T-helper 9 cell (primary cell): ENCODE measurements at places on chromosomes 1 and 21.

DNA sequence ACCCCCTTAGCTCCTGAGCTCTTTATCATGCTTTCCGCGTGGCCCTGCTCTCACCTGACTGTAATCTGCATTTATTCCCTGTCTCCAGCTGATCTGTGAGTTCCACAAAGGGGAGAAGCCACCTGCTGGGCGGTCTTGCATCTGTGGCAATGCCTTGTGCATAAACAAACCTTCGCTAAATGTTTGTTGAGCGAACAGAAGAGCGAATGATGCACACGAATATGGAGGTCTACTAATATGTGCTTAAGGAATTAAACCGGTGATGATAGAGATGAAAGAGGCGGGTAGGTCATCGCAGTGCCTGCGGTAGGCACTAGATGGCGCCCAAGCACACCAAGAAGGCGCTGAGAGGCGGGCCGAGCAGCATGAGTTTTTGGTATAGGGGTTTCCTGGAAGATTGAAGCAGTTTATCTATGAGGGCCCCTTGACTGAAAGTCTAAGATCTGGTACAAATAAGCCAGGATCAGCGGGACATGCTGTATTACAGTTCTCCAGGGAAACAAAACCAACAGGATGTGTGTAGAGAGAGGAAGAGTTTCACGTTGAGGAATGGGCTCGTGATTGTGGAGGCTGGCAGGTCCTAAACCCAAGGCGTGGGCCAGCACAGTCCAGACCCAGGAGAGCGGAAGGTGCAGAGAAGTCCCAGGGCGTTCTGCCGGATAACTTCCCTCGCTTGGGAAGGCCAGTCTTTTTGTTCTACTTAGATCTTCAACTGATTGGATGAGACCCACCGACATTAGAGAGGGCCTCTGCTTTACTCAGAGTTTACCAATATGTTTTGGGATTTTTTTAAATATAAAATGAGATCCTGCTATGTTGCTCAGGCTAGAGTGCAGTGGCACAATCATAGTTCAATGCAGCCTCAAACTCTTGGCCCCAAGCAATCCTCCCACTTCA lies 34.7 kb downstream of the TOMM20 start:
- peak; percentile 82 for DNase-seq

DNA sequence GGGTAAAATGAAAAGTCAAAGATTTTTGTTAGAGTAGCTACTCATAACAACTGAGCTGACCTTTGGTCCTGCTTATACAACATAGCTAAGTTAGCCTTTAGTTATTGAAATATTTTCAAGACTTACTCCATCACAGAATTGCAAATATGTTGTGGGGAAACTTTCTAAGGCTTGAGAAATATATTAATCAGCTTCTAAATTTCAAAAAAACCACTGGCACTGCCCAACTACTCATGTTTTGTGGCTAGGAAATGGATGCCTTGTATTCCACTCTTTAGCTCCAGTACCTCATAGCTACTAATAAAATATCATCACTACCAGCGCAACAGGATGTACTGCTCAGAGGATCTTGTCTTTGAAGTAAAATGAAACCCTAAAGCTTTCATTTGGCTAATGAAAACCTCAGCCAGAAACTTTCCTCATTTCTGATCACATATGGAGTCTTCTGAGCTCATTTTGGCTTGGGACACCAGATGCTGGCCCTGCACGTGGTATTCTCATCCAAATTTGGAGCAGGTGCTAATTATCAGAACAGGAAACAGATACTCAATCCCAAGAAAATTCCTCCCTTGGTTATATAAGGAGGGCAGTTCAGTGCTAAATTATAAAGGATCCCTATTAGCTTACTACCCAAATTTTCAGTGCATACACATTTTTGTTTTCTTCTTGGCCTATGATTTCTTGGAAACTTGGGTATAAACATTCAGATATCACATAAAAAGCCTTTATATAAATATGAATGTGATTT lies 690.7 kb downstream of the ADGRL2 start:
- no peak for DNase-seq

GRCh38 chr1:32715901-32716311 lies 13.3 kb upstream of the SYNC start:
- DNase-seq, result no peak

- DNase-seq, result no peak
These were observed 2.0 kb downstream of the PLXNA2 start for GRCh38 chr1:208242146-208242545.

DNA sequence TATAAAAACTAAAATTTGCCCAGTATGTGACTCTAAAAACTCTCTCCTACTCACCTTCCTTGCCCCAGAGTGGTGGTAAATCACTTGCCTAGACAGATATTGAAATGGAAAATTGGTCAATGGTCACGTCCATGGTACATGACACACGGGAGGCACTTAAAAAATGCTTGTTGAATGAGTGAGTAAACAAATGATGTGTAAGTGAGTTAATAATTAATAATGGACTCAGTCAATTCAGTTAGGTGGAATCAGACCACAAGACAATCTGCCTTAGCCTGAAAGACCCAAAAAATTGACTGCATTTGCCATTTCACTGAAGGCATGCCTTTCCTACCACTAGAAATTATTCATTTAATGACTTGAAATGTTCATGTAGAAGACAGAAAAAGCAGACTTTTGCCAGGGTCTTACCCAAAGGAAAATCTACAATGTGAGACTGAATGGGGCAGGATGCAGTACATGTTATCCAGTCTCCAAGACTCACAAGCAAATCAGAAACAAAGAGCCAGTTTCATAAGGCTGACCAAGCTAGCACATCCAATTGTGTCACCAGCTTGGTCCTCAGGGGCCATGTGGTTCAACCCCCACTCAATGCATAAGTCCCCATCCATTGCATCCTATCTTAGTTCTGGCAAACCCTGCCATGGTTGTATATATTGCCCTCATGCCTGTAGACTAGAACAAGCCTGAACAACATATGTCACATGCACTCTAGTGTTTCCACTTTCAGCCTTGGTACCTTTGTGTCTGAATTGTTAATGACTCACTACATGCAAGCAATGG lies 73.6 kb downstream of the TBX15 start:
- DNase-seq, result no peak
